Sciatic nerve (tissue), 2 donors: ENCODE measurements at places on chromosomes 6 and 20. TPM values are rescaled to one million over a fixed set of nuclear protein-coding genes. Genes with fewer than 3 reads are reported as not detected.
A peak's percentile ranks its signal among the peaks of the same experiment; 100 is the strongest.

The BPIFA1 gene
- total RNA-seq, result not detected

DNA sequence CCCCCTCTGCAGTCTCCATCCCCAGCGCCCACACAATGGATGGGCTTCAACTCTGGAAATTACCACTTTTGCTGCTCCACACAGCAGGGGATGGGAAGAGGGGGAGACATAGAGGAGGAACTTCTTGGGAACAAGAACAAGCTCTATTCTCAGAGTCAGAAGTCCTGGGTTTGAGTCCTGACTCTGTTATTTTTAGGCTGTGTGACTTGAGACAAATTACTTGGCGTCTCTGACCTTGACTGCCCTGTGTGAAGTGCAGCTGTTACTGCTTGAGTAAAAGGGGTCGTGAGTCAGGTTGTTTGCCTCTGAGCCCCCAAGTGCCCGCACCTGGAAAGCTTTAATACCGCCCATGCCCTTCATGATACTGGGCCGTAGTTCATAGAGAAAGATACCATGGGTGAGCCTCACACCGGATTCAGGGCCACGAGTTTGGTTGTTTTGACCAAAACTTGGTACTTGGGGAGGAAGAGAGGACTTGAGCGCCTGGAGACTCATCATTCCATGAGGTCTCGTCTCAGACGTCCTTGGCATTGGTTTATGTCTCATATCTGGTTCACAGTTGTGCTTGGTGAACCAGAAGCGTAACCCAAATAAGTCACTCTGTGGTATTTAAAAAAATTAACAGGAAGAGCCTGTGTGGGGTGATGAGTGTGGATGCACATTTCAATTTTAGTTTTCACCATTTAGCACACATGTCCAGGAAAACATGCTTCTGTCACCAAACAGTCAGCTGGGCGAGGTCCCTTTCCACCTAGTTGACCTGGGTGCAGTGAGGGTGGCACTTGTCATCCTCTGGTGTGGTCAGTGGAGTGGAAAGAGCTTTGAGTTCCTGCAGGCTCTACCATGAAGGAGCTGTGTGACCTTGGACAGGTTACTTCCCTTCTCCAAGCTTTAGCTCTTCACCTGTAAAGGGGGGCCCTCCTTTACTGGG lies 75.6 kb downstream of the CDC5L start:
- no peak for DNase-seq

DNA sequence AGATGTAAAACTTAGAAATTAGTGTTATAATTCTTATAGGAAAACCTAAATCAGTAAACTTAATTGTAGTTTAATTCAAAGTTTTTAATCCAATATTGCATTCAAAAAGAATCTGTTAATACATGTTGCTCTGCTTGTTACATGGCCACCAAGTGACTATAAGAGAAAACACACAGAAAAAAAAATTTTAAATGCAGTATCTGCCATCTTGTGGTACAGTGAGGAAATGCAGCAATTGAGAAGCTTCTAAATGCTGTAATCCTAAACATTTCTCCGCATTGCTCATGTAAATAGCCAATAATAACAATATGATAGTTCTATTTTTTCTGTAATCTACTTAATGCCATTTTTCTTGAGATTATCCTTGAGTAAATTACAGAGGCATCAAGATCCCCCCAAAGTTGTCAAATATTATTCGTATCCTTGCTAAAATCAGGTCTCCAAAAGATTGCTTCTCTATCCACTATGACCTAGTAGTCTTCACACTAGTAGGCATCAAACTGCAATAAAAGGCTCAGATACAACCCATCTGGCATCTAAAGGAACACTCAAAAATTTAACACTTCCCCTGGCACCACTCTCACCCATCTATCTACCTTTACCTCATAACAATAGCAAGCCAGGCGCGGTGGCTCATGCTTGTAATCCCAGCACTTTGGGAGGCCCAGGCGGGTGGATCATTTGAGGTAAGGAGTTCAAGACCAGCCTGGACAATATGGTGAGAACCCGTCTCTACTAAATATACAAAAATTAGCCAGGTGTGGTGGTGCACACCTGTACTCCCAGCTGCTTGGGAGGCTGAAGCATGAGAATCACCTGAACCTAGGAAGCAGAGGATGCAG lies 34.6 kb downstream of the HDAC2 start:
- DNase-seq, result no peak

- DNase-seq, result no peak
Observed at GRCh38 chr20:44896583-44896982, 11.1 kb downstream of the YWHAB start.

The QKI gene
- total RNA-seq, result 755 TPM

The HDGFL1 gene
- total RNA-seq, result not detected

The XKR7 gene
- total RNA-seq, result not detected

- DNase-seq, result no peak
Observed at GRCh38 chr6:169982461-169983386, 231.3 kb downstream of the ERMARD start.

GRCh38 chr6:163324688-163325389 lies 89.7 kb upstream of the QKI start:
- peak; percentile 82 for DNase-seq
